ENCODE measurements at places on chromosomes 4 and X. TPM values are rescaled to one million over a fixed set of nuclear protein-coding genes. Genes with fewer than 3 reads are reported as not detected.
A peak's percentile ranks its signal among the peaks of the same experiment; 100 is the strongest.

DNA sequence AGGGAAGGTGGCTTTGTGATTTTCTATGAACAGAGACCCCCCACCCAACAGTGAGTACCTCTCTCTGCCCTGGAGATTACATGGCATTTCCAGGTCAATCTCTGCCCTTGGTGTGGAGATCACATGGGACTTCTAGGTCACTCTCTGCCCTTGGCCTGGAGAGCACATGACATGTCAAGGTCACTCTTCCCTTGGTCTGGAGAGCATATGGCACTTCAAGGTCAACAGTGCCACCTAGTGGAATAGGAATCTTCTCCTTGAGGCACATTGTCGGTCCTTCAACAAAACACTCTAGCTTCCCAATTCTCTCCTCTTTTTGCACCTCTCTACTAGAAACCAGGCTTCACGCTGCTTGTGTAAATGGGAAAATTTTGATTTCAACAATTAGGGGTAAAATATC is 66.2 kb upstream of the TACR3 start:
- no peak for DNase-seq
- H3K36me3 ChIP-seq: no peaks in the 10 kb centered on the region
- H3K27ac ChIP-seq: no peak overlapping the region
- no peaks in the 10 kb centered on the region for H3K27me3 ChIP-seq

DNA sequence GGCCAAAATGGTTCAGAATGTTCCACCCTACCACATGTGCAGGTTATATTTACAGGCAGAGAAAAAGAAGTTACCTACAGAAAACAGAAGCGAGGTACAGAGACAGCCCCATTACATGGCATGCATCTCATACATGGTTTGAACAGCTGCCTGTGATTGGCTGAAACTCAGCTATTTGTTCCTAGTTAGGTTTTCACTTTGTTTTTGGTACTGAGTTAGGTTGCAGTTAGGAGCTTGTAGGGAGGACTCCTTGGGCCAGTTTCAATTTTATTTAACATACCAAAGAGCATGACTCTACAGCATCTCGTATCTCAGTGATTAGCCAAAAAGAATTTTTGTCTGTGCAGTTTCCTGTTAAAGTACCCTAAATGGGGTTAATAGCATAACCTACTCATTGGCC is 392.0 kb downstream of the MAPK10 start:
- H3K36me3 ChIP-seq: no peaks in the 10 kb centered on the region
- H3K27ac ChIP-seq: no peak overlapping the region
- no peaks in the 10 kb centered on the region for H3K4me1 ChIP-seq
- no peaks in the 10 kb centered on the region for H3K27me3 ChIP-seq

Gene ARX
- 0.66 TPM for total RNA-seq

DNA sequence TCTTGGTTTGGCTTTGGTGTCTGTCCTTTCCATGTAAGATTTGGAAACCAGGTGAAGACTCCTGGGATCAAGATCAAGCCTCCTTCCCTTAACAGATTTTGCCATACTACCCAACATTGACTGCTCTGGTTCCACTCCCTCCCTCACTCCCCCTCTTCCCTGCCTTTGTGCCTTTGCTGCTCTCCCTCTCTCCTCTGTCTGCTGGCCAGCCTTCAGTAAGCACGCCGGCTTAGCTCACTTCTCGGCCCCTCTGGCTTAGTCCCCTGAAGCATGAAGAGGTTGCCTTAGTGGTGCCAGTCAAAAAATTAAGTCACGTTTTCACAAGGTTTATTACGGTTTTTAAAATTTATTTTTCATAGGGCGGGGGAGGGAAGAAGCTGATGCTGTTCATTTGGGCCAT is 6.0 kb downstream of the GRIA3 start:
- H3K27ac ChIP-seq: no peak overlapping the region
- H3K27me3 ChIP-seq: no peaks in the 10 kb centered on the region
- no peaks in the 10 kb centered on the region for H3K36me3 ChIP-seq
- DNase-seq: no peak

Gene XAGE1A
- not detected for total RNA-seq

GRCh38 chr4:136495076-136495475 is 1037.2 kb downstream of the PCDH18 start:
- no peaks in the 10 kb centered on the region for H3K36me3 ChIP-seq
- H3K27ac ChIP-seq: no peak overlapping the region
- no peaks in the 10 kb centered on the region for H3K4me1 ChIP-seq
- no peak for DNase-seq

DNA sequence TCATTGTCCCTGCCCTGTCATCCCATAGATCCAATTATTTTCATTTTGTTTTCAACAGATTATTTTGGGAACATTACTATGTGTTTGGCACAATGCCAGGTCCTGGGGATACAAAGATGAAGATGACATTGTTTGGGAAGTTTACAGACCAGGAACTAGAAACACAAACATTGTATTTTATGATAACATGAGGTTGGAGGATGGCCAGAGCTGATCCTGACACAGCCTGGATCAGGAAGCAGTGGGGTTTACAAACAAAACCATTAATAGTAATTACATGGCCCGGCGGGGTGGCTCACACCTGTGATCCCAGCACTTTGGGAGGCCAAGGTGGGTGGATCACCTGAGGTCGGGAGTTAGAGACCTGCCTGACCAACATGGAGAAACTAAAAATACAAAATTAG is 29.9 kb downstream of the CLRN2 start:
- H3K4me1 ChIP-seq: no peaks in the 10 kb centered on the region
- DNase-seq: no peak
- H3K27me3 ChIP-seq: no peaks in the 10 kb centered on the region
- no peaks in the 10 kb centered on the region for H3K36me3 ChIP-seq

- peak overlapping the region; percentile 76 for H3K27ac ChIP-seq
- no peaks in the 10 kb centered on the region for H3K27me3 ChIP-seq
- peak; percentile 31 for DNase-seq
- H3K36me3 ChIP-seq: no peaks in the 10 kb centered on the region
Measured at GRCh38 chrX:10617999-10618351, 2.4 kb downstream of the MID1 start.

- DNase-seq: no peak
- no peaks in the 10 kb centered on the region for H3K27me3 ChIP-seq
- no peaks in the 10 kb centered on the region for H3K36me3 ChIP-seq
- H3K27ac ChIP-seq: no peak overlapping the region
- H3K4me3 ChIP-seq: no peak overlapping the region
- no peaks in the 10 kb centered on the region for H3K4me1 ChIP-seq
Measured at GRCh38 chr4:172168888-172169287, 355.7 kb downstream of the GALNTL6 start.

Gene GJB1
- total RNA-seq: 100 TPM

DNA sequence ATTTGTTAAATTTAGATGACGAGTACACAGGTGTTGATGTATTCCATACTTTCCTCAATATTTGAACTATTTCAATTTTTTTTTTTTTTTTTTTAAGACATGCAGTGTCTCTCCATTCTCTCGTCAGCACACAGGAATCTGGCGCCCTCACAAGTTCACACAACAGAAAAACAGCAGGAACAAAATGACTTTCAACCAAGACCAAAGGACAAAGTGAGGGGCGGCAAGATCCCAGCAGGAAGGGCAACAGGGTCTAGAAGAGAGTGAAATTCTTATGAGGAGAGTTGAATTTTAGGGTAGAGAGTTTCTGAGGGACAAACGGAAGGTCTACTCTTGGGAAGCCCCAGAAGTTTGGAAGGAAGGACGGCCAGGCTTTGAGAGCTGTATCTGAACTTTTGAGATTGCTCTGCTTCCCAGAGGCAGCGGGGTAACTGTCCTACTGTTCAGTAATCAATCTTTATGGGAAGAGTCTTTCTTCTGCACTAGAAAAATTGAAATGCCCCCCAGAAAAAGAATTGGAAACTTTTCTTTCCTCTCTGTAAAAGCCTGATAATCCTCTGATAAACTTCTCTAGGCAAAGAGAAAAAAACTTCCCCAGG is 760.2 kb downstream of the RAB28 start:
- no peaks in the 10 kb centered on the region for H3K4me1 ChIP-seq
- DNase-seq: no peak
- H3K36me3 ChIP-seq: no peaks in the 10 kb centered on the region

- no peak overlapping the region for H3K4me3 ChIP-seq
- H3K27ac ChIP-seq: no peak overlapping the region
- no peak for DNase-seq
- H3K36me3 ChIP-seq: no peaks in the 10 kb centered on the region
- H3K27me3 ChIP-seq: no peaks in the 10 kb centered on the region
- H3K4me1 ChIP-seq: no peaks in the 10 kb centered on the region
Measured at GRCh38 chr4:74814052-74814451, 19.7 kb upstream of the BTC start.

Gene HEPH
- 143 TPM for total RNA-seq

Gene EGF
- total RNA-seq: 2.2 TPM

DNA sequence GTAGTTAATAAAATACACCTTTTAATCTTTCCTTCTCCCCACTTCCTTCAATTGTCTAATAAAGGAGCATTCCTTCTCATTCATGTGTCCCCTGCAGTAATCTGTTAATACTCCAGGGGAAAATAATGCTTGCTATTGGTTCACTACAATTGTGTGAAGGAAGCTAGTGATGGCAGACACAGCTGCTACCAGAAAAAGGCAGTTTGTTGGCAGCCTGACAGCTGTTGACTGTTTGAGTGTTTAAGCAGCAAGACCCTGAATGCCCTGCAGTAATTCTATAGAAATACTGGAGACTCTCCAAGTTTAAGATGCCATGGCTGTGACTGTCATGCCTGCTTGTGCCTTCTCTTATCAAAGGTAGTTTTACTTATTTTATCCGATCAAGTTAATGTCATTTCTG is 359.5 kb downstream of the C4orf33 start:
- no peak overlapping the region for H3K4me3 ChIP-seq
- H3K27me3 ChIP-seq: no peaks in the 10 kb centered on the region
- no peak for DNase-seq
- H3K27ac ChIP-seq: no peak overlapping the region

Data from colonic mucosa (tissue), 4 donors.